ENCODE measurements at places on chromosomes 4 and X. TPM values are rescaled to one million over a fixed set of nuclear protein-coding genes. Genes with fewer than 3 reads are reported as not detected.

The RPL10 gene
- 4,438 TPM for total RNA-seq

The CHIC2 gene
- total RNA-seq, result 7.2 TPM

The NHSL2 gene
- total RNA-seq, result 0.53 TPM

The ATP2B3 gene
- total RNA-seq, result 0.13 TPM

The NAP1L2 gene
- total RNA-seq, result 1.2 TPM

The BEX4 gene
- 1.7 TPM for total RNA-seq

The NIPAL1 gene
- 0.39 TPM for total RNA-seq

The SMIM31 gene
- total RNA-seq, result not detected

The MAGT1 gene
- 45.0 TPM for total RNA-seq

The SPANXC gene
- total RNA-seq, result not detected

The CHRDL1 gene
- total RNA-seq, result 0.05 TPM

The GAB3 gene
- total RNA-seq, result 0.90 TPM

The ZNF718 gene
- 0.56 TPM for total RNA-seq

The STPG2 gene
- not detected for total RNA-seq

The SUPT20HL1 gene
- not detected for total RNA-seq

The AFM gene
- total RNA-seq, result not detected

The TLR8 gene
- total RNA-seq, result not detected

The GAGE12E gene
- not detected for total RNA-seq

The ERAS gene
- 0.15 TPM for total RNA-seq

The USP27X gene
- 3.8 TPM for total RNA-seq

The FATE1 gene
- not detected for total RNA-seq

The CXCL1 gene
- total RNA-seq, result 4.3 TPM

The ARMCX1 gene
- total RNA-seq, result 0.47 TPM

The FAM47A gene
- not detected for total RNA-seq

The ERCC6L gene
- 12.4 TPM for total RNA-seq

Data from A549 treated with dexamethasone at 1 μM for 4 hours (cell line).